ENCODE measurements at places on chromosomes 7 and 10. TPM values are rescaled to one million over a fixed set of nuclear protein-coding genes. Genes with fewer than 3 reads are reported as not detected.

Gene ALOX5
- 5.6 TPM for total RNA-seq

Gene NPC1L1
- total RNA-seq, result under 0.01 TPM

Gene SLC13A1
- not detected for total RNA-seq

Gene C7orf57
- total RNA-seq, result 0.21 TPM

Gene COA1
- total RNA-seq, result 45.5 TPM

Gene ANKIB1
- 65.9 TPM for total RNA-seq

Gene PNLIP
- total RNA-seq, result not detected

Gene ZPBP
- total RNA-seq, result not detected

Gene BHLHA15
- total RNA-seq, result 9.9 TPM

Gene FAS
- total RNA-seq, result 41.4 TPM

Gene MYOZ1
- not detected for total RNA-seq

Gene RADIL
- not detected for total RNA-seq

Gene SLC26A5
- not detected for total RNA-seq

Gene BTAF1
- total RNA-seq, result 51.4 TPM

Gene NCF1
- total RNA-seq, result 0.57 TPM

Gene FAM13C
- total RNA-seq, result 1.00 TPM

Gene INTS1
- 55.6 TPM for total RNA-seq

Gene UROS
- 18.8 TPM for total RNA-seq

Gene CEP55
- 1.0 TPM for total RNA-seq

Gene PLEKHS1
- not detected for total RNA-seq

Gene CTTNBP2
- total RNA-seq, result 0.34 TPM

Gene POT1
- 43.3 TPM for total RNA-seq

Gene H2BK1
- not detected for total RNA-seq

Gene SCRN1
- total RNA-seq, result 95.1 TPM

Gene TACR2
- 0.07 TPM for total RNA-seq

Gene HTRA1
- total RNA-seq, result 120 TPM

Gene SFTPA1
- total RNA-seq, result not detected

Gene NFE2L3
- total RNA-seq, result 35.0 TPM

Gene CRHR2
- not detected for total RNA-seq

Gene VSTM2A
- total RNA-seq, result not detected

Gene HOGA1
- 0.34 TPM for total RNA-seq

Gene TMEM139
- total RNA-seq, result 8.3 TPM

Gene ZNF365
- total RNA-seq, result 5.5 TPM

Gene ARHGAP22
- total RNA-seq, result 9.5 TPM

Gene MYPN
- total RNA-seq, result not detected

Gene STRIP2
- total RNA-seq, result 9.6 TPM

Gene OR9A2
- not detected for total RNA-seq

Gene CLCN1
- total RNA-seq, result not detected

Gene CRYGN
- total RNA-seq, result 0.14 TPM

Gene GGCT
- 74.5 TPM for total RNA-seq

Gene IFIT1
- 7.2 TPM for total RNA-seq

Gene GSTO2
- 6.5 TPM for total RNA-seq

Gene ZNF736
- total RNA-seq, result 10.6 TPM
